ENCODE measurements at places on chromosomes 2 and 18.

DNA sequence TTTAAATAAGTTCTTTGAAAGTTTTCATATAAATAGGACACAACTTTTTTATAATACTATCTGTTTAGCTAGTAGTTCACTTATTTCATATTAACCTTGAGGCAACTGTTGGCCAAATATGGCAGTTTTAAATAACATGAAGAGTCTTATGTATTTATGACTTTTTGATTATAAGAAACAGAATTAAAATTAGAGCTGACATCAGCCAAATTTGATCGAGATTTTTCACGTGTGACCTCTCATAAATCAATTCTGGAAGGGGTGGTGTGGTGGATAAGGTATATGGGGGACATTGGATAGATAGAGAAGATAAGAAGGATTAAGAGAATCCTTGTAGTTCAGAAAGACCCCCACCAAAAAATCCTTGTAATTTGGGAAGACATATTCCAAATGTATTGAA is 776.6 kb downstream of the LRRTM4 start:
- no peak for DNase-seq

- peak; percentile 66 for DNase-seq
Measured at GRCh38 chr18:23283916-23284430, 148.7 kb downstream of the CABLES1 start.

- DNase-seq = no peak
Measured at GRCh38 chr2:104385743-104386142, 468.2 kb upstream of the POU3F3 start.

DNA sequence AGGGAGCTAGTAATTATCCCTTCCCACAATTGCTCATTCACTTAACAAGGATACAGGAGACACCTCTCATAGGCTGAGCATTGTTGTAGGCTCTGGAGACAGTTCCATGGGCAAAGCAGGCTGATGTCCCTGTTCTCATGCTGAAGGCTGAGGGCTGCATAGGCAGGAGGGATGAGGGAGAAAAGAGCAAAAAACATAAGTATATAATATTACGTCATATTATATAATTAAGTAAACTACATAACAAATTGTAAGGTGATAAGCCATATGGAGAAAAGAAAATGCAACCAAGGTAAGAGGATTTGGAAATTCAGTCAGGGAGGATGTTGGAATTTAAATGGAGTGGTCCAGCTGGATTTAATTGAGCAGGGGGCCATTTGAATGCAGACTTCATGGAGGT is 380.6 kb upstream of the ST6GAL2 start:
- no peak for DNase-seq

DNA sequence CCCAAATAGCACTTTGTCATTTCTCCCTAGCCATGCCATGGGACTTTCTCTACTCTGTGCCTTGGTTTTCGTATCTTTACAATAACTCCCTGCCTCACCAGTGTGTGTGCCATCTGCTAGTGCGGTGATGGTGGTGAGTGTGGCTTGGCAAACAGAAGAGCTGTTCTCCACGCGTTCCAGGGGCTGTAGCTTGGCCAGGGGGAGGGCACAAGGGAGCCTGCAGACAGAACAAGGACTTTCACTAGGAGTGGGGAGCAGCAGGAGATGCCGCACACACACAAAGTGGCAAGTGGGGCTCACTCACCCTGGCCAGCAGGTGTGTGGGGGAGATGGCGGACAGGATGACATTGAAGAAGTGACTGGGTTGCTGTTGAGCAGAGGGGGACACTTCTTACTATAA is 196.9 kb downstream of the HAUS1 start:
- DNase-seq = no peak

DNA sequence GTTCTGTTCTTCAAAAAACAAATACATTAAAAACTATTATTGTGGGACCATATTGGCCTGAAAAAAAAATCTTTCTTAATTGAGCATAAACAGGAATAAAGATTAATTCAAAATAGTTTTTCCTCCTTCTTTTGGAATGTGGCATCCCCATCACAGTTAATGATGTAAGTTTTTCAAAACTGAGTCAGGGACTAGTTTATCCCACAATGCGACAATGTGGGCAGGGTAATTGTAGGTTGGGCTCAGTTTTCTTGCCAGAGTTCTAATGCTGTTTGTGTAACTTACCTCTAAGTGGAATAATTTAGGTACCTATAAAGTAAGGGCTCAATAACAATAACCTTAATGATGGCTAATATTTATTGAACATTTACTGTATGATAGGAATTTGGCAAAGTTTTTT is 82.0 kb downstream of the PMS1 start:
- DNase-seq = no peak

DNA sequence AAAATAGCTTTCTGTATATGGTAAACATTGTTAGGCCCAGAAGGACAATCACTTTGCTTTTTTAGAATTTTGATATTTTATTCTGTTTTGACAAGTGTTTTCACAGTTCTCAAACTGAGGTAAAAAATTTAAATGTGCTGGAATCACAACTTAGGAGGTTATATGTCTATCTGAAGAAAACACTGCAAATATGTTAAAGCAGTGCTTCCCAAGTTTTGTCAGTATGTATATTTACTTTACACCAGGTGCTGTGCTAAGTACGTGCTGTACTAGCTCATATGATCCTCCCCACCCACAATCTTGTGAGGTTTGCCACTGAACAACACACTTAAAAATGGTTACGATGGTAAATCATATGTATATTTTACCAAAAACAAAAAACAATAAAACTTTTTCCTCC is 124.2 kb downstream of the CABYR start:
- DNase-seq = no peak

DNA sequence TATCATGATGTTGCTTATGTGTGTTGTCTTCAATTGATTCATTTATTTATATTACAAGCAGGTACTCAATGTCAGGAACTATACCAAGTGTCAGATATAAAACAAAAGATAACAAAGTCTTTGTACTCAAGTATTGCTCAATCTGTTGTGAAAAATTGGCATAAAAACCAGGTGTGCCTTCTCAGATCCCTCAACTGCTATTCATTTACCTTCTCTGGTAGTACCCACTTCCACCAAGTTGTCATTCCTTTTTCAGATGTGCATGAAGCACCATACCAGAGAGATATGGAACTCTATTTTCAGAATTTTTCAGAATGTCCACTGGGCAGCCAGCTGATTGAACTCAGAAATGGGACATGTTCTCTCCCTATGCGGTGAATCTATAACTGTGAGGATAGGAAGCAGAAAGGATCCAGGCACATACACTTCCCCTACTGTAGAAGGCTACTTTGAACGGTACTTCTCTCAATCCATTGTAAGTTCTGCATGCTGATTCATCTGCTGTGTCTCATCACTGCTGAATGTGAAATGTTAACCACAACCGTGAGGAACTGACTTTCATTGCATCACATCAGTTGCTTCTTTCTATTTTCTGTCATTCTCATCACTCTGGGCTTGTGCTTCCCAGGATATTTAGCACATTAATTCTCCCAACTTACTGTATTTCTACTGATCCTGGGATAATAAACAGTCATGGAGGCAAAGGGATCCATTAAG is 1621.3 kb downstream of the SUCLG1 start:
- no peak for DNase-seq
